ENCODE measurements at places on chromosomes 2 and 18.

GRCh38 chr2:72157871-72158771 is 10.5 kb upstream of the CYP26B1 start:
- no peak for DNase-seq

GRCh38 chr2:144304202-144304601 is 215.7 kb downstream of the ZEB2 start:
- DNase-seq = no peak

- DNase-seq = no peak
Measured at GRCh38 chr2:9419541-9419940, 3.8 kb downstream of the ITGB1BP1 start.

DNA sequence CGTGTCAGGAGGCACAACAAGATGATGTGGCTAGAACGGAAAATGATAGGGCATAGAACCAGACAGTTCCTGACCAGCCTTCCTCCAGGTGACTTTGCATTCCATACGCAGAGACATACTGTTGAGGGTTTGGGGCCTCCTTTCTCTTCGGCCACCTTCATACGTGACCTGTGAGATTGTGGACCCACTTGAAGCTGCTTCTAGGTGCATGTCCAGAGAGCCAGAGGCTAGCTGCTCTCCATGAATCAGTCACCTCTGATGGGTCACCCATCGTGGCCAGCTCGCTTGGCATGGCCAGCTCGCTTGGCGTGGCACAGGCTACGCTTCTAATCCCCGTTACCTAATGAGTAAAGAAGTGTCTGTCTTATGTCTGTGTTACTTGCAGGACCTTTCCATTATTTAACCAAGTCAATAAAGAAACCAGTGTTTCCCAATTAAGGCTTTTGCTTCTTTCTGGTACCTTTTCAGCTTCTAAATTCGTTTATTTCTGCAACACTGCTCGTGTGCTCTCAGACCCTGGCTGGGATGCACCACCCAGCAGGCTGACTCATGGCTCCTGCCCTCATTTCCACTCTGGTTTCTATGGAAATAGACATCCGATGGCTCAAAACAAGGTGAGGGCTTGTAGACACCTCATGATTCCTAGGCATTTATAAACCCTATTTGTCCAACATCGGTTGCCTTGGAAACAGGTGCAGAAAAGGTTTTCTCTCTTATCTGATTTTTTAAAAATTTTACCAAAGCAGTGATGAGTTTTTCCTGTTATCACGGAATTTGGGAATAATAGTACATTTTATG is 86.7 kb upstream of the B3GNT7 start:
- DNase-seq = no peak

Data from fibroblast of villous mesenchyme (primary cell).